ENCODE measurements at places on chromosomes 16 and 17.
A peak's percentile ranks its signal among the peaks of the same experiment; 100 is the strongest.

DNA sequence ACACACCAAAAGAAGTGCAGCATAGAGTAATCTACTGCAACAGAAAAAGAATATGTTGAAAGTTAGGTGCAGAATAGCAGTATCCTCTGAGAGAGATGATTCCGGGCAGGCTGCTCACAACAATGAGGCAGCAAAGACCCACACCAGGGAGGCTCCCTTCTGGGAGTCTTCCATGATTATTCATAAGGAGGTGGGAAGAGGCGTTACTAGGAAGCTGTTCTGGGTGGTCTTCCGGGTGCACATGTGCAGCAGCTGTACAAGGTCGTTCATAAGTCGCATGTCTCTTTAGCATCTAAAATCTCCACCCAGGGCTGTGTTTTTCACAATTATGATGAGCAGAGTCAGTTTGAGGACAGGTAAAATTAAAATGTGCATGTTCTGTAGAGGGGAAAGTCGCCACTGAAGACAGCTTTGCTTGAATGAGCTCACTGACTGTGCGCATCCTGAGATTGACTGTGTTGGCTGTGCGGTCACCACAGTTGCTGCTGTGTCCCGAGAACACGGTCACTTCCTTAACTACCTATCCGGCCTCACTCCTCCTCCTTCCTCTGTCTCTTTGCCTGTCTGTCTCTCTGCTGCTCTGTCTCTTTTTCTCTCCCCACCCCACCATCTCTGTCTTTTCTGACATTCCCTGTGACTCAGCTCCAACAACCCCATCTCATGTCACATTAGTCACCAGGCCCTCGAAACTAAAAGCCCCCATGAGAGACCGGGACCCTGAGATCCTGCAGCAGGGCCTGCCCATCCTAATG, 125.5 kb upstream of the HSBP1 start:
- DNase-seq, result no peak

DNA sequence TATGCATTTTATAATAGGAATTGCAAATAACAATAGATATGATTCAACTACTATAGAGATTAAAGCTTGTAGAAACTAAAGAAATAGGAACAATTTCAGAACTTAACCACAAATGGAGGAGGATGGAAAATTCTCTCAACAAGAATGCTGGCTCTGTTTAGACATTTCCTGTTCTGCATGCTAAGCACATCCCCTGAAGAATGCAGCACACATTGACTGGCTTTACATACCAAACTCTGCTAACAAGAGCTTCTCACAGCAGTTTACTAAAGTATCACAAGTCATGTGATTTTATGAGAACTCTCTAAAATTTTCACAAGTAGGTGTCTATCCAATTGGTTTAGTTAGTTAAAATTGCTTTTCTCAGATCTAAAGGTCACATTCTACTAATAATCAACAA, 85.2 kb downstream of the SPAG9 start:
- no peak for DNase-seq

GRCh38 chr17:81651692-81652091, 4.7 kb downstream of the PDE6G start:
- no peak for DNase-seq

- DNase-seq, result no peak
These were observed 217.0 kb downstream of the CDH13 start for GRCh38 chr16:82843606-82844271.

GRCh38 chr17:59423137-59423724, 91.8 kb downstream of the YPEL2 start:
- peak; percentile 69 for DNase-seq

GRCh38 chr17:30908717-30909420, 2.8 kb upstream of the TEFM start:
- DNase-seq, result no peak

DNA sequence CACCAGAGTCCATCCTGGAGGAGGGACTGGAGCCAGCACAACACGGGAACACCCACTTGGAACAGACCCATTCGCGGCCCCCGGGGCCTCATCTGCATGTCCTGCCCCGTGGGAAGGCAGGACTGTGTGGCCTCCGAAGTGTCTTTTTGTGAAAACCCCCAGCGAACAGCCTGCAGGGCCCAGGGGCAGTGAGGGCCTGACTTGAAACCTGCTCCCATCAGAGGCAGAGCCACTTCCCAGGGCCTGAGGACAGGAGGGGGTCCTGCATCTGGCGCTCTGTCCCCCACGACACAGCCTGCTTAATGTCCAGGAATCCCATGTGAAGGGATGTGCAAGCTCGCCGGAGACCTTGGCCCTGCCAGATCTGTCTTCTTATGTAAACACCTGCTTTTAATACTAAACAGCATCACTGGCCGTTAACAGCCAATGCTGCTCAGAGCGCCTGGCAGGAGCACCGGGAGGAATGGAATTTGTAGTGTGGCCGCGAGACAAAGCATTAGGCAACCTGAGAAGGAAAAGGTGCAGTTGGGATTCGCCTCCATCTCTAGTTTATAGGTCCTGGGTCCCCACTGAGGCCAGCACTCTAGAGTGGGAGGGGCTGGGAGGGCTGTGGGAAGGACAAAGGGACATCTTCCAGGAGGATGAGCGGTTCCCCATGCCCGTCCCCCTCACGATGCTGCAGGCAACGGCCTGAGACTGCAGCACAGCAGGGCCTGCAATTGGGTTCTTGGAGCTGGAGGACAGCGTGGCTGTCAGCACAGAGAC, 9.6 kb upstream of the EVPL start:
- no peak for DNase-seq

- DNase-seq, result no peak
These were observed 20.2 kb downstream of the FBXO39 start for GRCh38 chr17:6796017-6796886.
